T follicular helper cell (primary cell): ENCODE measurements at places on chromosomes 7 and 10.

- no peak for DNase-seq
Observed at GRCh38 chr10:1159131-1160061, 103.2 kb downstream of the WDR37 start.

GRCh38 chr7:145212050-145212449, 376.2 kb upstream of the TPK1 start:
- no peak for DNase-seq

GRCh38 chr7:72064916-72065315, 347.2 kb downstream of the CALN1 start:
- DNase-seq, result no peak

- no peak for DNase-seq
Observed at GRCh38 chr7:108308276-108308675, 148.0 kb downstream of the NRCAM start.

GRCh38 chr10:78974617-78975317, 94.0 kb upstream of the ZMIZ1 start:
- DNase-seq, result no peak

DNA sequence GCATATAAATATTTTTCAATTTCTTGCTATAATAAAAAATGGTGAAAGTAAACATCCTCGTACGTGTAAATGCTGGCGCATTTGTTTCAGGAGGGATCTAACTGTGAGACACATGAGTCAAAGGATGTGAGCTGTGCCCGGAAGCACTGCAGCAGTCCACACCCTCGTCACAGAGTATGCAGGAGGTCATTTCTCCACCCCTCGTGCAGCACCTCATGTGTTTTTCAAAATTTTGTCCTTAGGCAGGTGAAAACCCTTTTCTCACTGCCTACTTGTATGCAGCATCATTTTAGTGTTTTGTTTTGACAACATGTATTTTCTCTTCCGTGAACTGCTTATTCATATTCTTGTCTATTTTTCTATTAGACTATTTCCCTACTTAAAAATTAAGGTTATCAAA, 162.7 kb downstream of the AVL9 start:
- DNase-seq, result no peak

DNA sequence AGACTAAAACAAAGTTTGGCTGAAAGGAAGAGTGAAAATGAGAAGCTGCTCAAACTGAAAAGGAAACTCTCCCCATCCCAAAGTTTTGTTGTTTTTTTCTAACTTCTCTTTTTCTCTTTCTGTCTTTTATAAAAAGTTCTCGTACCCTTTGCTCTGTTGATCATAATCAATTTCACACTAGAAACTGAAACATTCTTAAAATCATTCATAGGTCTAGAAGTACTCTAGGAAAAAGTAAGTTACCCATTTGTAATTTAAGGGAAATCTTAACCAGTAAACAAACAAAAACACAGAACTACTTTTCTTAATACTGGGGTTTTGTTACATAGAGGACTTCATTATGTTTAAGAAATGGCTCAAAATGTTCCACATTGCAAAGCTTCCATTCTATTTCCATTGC, 339.8 kb downstream of the SEMA3D start:
- DNase-seq, result no peak

GRCh38 chr7:69744026-69744425, 145.8 kb downstream of the AUTS2 start:
- no peak for DNase-seq

- no peak for DNase-seq
Observed at GRCh38 chr7:5424749-5425506, 1.3 kb upstream of the TNRC18 start.

- DNase-seq, result no peak
Observed at GRCh38 chr7:132138817-132139216, 437.5 kb downstream of the PLXNA4 start.

- DNase-seq, result no peak
Observed at GRCh38 chr10:48506147-48506917, 98.5 kb downstream of the ARHGAP22 start.

GRCh38 chr10:6840201-6840691, 260.2 kb upstream of the PRKCQ start:
- DNase-seq, result no peak

GRCh38 chr7:102186306-102186705, 100.4 kb upstream of the SH2B2 start:
- DNase-seq, result no peak

GRCh38 chr10:30000802-30001571, 58.4 kb downstream of the JCAD start:
- no peak for DNase-seq

DNA sequence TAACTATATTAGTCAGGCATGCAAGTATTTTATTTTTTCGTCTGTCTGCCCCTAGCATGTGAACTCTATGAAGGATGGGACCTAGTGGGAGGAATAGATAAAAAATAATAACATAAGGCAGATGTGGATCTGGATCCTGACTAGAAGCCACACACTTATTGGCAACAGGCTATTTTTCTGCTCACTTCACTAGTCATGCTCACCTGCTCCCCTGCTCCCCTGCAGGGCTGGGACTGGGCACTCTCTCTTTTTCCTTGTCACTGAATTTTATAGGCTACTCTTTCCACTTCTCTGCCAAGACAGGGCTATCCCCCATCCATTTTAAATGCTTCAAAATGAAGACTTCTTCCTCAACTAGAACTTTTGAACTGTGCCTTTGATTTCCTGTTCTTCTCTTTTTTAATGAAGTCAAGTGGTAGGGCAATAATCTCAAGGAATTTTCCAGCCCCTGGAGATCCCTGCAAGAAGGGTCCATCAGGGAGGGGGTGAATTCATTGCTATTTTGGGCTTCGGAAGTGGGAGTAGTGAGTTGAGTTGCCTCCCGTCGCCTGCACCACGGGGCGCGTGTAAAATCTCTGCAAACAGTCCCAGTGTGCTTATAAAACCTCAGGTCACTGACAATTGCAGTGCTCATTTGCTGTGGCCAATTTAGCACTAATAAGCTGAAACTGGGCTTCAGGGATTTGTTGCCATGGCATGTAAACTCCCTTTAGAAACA, 156.7 kb upstream of the NPVF start:
- no peak for DNase-seq

GRCh38 chr7:156043416-156044178, 231.3 kb upstream of the SHH start:
- DNase-seq, result no peak

- no peak for DNase-seq
Observed at GRCh38 chr10:73769396-73769795, 12.5 kb upstream of the CHCHD1 start.
